Natural killer cell treated with Interleukin-12 subunit alpha and Interleukin-12 subunit beta and Interleukin-15 and Interleukin-18, amount 100 ng/mL, for 72 hours (primary cell): ENCODE measurements at places on chromosomes 4 and X. TPM values are rescaled to one million over a fixed set of nuclear protein-coding genes. Genes with fewer than 3 reads are reported as not detected.

- peaks cover 61% of the 10 kb centered on the region for H3K4me1 ChIP-seq
- H3K36me3 ChIP-seq: peaks cover 26% of the 10 kb centered on the region
- no peaks in the 10 kb centered on the region for H3K27me3 ChIP-seq
- H3K27ac ChIP-seq: peak overlapping the region; percentile 31
- DNase-seq: no peak
- H3K4me3 ChIP-seq: peak overlapping the region; percentile 62
These were observed 24.9 kb downstream of the RHOH start for GRCh38 chr4:40221744-40222143.

GRCh38 chr4:113675731-113676697 lies 85.5 kb downstream of the CAMK2D start:
- H3K27me3 ChIP-seq: no peaks in the 10 kb centered on the region
- DNase-seq: no peak
- peaks cover 42% of the 10 kb centered on the region for H3K4me1 ChIP-seq
- H3K36me3 ChIP-seq: peaks cover 18% of the 10 kb centered on the region
- peak overlapping the region; percentile 86 for H3K27ac ChIP-seq

The MAML3 gene
- total RNA-seq: 1.3 TPM

GRCh38 chrX:39752815-39753214 lies 344.9 kb downstream of the BCOR start:
- DNase-seq: no peak
- no peak overlapping the region for H3K27ac ChIP-seq
- H3K27me3 ChIP-seq: peaks cover 2% of the 10 kb centered on the region
- H3K4me1 ChIP-seq: no peaks in the 10 kb centered on the region

DNA sequence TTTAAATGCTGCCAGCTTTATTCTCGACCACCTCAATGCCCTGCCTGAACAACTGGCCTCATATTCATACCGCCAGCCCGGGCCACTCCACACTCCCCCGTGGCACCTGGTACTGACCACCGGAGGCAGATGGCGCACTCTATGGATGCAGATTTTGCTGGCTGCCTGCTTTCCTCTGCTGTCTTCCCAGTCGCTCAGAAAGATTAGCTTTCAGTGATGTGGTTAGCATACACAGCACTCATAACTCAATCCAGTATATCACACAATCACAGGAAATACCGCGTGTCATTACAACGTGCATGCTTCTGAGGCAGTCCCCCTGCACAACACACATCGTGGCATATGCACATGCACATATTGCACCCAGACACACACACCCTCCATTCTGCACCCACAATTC lies 147.2 kb upstream of the BCOR start:
- DNase-seq: no peak
- no peak overlapping the region for H3K27ac ChIP-seq

GRCh38 chrX:110665223-110666002 lies 130.2 kb downstream of the CHRDL1 start:
- H3K36me3 ChIP-seq: no peaks in the 10 kb centered on the region
- no peak for DNase-seq
- no peaks in the 10 kb centered on the region for H3K4me1 ChIP-seq

- no peaks in the 10 kb centered on the region for H3K36me3 ChIP-seq
- no peak overlapping the region for H3K4me3 ChIP-seq
These were observed 368.6 kb upstream of the CXorf51A start for GRCh38 chrX:147183161-147183560.

DNA sequence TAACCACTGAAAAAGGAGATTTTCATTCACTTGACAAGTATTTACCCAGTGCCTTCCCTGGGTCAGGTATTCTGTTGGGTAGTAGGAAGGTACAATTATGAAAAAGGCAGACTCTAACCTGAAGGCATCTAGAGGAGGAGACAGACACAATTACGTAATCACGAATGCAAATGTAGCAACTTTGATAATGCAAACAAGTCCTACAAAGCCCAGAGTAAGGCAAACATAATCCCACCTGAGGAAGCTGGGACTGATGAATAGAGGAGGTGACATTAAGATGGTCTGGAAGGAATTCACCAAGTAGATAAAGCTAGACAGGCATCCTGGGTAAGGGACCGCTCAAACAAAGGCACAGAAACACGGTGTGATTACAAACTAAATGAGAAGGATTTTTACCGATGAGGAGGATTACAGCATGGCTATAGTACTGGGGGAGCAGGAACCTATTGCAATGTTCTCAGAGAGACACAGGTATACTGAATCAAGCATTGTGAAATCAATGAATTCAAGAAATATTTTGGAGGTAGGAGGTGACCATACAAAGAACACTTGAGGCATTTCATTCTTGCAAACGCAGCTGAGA lies 37.1 kb downstream of the TMEM150C start:
- H3K36me3 ChIP-seq: no peaks in the 10 kb centered on the region
- H3K4me3 ChIP-seq: no peak overlapping the region
- H3K27ac ChIP-seq: no peak overlapping the region
- peaks cover 25% of the 10 kb centered on the region for H3K27me3 ChIP-seq
- DNase-seq: no peak

DNA sequence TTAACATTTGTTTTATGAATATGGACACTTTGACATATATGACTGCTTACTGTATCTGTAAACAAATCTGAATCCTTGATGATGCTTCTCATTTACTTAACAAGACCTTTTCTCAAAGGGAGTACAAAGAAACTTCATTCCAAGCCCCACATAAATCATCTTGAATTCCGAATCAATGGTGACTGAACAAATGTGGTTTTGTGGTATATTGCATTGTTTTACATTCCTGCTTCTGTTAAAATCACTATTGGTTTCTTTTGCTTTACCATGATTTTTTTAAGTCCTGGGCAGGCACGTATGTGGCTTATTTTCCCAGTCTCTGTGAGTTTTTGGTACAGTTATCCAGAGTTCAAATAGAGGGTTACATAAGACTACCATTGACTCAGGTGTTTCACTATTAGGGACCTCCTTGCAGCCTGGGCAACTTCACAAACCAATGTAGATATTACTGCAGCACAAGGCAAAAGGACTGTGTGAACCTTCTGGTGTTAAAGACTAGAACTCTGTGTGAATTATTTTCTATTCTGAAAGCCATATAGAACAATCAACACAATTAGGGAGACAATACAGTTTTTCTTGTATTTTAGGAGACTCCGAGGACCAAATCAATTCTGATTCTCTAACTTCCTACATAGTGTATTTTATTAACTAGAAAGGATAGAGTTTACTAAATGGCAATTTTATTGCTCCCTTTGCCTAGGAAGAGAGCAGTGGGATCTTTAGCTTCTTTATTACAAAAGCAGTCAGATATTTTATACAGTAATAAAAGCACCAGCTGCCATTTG lies 196.4 kb downstream of the GALNTL6 start:
- no peak overlapping the region for H3K4me3 ChIP-seq
- no peak overlapping the region for H3K27ac ChIP-seq
- no peak for DNase-seq
- no peaks in the 10 kb centered on the region for H3K36me3 ChIP-seq
- no peaks in the 10 kb centered on the region for H3K4me1 ChIP-seq

- DNase-seq: no peak
- H3K27ac ChIP-seq: no peak overlapping the region
These were observed 107.6 kb upstream of the BANK1 start for GRCh38 chr4:101682946-101683345.

GRCh38 chr4:158750379-158750778 lies 18.4 kb upstream of the FNIP2 start:
- no peaks in the 10 kb centered on the region for H3K36me3 ChIP-seq
- no peaks in the 10 kb centered on the region for H3K4me1 ChIP-seq
- peaks cover 6% of the 10 kb centered on the region for H3K27me3 ChIP-seq
- no peak overlapping the region for H3K4me3 ChIP-seq
